ENCODE measurements at places on chromosomes 1 and 21.

DNA sequence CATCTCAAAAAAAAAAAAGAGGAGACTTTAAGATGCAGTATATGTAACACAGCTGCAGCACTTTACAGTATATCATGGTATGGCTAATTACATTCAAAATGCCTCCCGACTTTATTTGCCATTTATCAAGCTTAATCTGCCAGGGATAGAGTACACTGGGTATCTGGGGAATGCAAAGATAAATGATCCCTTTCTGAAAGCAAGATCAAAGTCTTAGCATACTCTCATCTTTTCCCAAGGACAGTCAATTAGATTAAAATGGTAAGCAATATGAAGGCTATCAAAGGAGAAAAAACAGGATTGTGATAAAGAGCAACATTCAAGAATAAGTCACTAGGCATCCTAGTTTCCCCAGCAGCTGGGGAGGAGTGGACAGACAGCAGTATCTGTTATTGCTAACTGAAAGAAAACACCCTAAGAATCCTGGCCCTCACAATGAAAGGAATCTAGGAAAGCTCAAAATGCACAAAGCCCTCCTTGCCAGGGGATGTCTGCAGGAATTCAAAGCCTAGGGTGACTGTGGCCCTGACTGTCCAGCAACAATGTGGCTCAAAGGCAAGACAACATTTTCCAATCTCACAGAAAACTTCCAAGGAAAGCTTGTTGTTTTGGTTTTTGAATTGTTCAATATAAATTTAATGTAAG lies 56.7 kb upstream of the RAP1GAP start:
- DNase-seq = no peak

GRCh38 chr1:30511563-30511962 lies 211.8 kb downstream of the MATN1 start:
- no peak for DNase-seq

- DNase-seq = no peak
These were observed 66.3 kb downstream of the DYRK1A start for GRCh38 chr21:37432710-37433455.

DNA sequence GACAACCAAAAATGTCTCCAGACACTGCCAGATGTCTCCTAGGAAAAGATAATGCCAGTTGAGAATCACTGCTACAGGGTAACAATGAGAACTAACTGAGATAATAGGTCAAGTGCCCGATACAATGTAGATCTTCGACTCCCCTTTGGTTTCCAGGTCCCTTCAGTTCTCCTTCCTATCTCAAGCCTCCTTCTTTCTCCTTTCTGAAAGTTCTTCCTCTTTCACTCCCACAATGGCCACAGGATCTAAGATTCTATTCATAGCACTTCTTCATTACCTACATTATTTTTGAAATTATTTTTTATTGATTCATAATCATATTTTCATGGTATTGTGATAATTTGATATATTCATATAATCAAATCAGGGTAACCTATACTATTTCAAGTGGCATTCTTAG lies 6.3 kb downstream of the PFDN2 start:
- DNase-seq = no peak

GRCh38 chr1:201053155-201053860 lies 29.8 kb upstream of the KIF21B start:
- DNase-seq = no peak

DNA sequence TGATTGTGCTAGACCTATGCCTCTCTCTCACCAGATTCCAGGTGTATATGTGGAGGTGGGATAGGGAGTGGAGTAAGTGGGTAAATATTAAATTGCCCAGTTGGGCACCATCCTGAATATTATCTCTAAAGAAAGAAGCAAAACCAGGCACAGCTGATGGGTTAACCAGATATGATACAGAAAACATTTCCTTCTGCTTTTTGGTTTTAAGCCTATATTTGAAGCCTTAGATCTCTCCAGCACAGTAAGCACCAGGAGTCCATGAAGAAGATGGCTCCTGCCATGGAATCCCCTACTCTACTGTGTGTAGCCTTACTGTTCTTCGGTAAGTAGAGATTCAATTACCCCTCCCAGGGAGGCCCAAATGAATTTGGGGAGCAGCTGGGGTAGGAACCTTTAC lies at the start of gene FCER1A:
TSS of gene FCER1A (plus strand) at position 242 of the 400 bp plus-strand sequence. CDS start at position 271, 29 bp downstream.
- DNase-seq = no peak

DNA sequence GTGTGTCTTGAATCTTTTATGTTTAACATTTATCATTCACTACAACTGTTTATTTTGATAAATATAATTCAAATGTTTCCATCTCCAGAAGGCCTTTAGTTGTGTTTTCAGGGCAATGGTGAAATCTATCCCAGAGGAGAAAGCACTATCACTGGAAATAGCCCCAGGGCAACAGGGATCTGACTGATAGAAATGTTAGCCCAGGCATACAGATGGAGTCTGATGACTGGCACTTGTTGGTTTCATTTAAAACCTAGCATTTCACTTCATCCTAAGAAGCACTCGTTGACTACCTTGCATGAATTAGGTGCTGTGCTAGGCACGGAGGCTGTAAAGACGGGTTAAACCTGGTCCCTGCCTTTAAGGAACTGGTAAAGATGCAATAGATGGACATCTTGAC lies 103.1 kb downstream of the C1orf21 start:
- no peak for DNase-seq

DNA sequence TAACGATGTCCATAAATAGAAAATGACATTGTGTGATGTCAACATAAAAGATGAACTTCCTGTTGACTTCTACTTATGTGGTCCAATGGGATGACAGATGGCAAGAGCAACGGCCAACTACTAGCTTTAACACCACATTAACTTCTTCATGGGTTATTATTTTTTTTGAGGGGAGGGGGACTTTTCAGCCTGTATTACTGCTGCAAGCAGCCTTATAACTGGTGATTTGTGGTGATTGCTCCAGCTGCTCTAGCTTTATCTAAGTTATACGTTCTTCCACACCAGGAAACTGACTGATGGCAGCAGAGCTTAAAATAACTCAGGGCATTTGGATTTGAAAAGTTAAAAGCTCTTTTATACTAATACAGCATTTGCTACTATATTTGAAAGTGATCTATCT lies 228.8 kb upstream of the B3GALT2 start:
- DNase-seq = no peak

All from activated CD4-positive, alpha-beta T cell treated with anti-CD3 and anti-CD28 coated beads, Interleukin-2, amount 50 U/mL, for 1 hour (primary cell).